ENCODE measurements at places on chromosomes 7 and 10.

DNA sequence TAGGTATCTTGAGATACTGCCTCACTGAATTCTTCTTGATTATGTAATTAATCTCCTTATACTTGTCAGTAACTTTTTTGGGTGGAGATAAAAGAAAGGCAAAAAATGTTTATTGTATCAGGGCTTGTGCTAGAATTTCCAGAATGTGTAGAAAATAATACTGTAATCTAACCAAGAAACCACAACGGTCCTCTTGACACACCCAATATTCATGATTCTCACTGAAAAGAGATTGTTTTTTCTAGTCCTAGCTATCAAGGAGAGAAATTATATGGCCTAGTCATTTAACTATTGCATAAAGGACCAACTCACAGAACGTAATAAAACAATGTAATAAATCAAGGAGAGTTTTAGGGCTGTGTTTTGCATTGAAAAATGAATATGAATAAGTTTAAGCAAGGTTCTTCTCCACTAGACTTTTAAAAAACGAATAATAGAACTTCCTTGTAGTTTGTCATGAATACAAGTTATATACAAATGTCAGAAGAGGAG, 80.0 kb upstream of the STEAP4 start:
- no peak for DNase-seq

DNA sequence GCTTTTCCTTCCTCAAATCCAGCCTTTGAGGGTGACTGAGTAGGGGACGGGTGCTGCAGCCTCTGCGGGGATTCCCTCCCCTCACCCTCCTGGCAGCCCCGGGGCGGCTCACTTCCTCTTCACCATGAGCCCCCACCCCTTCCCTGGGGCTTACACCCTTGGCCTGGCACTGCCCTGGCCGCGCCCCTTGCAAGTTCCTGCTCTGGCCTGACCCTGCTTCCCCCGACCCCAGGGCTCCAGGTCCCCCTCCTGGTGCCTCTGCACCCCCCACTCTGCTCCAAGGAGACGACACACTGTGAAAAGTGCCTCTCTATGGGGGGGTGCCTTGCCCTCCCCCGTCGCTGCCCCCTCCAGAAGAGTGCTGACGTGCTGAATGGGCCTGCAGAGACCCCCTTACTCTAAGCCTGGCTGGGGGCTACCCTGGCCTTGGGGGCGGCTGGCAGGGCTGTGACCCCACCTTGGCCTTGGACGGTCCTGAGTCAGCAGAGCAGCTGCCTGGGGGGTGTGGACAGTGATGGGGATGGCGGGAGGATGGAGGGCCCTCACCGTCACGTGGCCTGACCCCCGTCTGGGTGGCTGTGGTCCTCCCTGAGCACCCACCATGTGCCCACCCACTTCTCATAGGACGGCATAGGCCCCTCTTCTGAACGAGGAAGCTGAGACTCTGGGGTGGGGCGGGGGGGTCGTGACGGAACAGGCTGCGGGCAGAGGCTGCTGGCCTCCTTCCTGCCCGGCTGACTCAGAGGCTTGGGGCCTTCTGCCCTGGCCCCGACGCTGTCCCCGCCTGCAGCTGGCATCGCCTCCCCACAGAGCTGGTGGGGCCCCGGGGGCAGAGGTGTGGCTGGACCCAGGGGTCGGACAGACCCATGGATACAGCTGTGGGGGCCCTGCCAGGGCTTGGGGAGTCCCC, 9.8 kb downstream of the LFNG start:
- peak; percentile 74 for DNase-seq

DNA sequence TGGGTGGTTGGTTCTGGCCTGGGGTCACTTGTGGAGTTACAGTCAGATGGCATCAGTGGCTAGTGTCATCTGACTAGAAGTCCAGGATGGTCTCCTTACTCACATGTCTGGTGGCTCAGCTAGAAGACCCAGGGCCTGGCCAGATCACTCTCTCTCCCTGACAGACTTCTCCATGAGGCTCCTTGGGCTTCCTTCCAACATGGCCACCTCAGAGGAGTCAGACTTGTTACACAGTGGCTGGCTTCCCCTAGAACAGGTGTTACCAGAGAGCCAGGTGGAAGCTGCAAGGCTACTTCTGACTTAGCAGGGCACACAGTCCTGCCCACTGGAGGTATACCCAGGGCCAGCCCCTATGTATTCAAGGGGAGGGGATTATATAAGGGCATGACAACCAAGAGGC, 44.2 kb upstream of the MYL10 start:
- DNase-seq, result no peak

- no peak for DNase-seq
These were observed 109.0 kb downstream of the ST7 start for GRCh38 chr7:117062300-117062699.

DNA sequence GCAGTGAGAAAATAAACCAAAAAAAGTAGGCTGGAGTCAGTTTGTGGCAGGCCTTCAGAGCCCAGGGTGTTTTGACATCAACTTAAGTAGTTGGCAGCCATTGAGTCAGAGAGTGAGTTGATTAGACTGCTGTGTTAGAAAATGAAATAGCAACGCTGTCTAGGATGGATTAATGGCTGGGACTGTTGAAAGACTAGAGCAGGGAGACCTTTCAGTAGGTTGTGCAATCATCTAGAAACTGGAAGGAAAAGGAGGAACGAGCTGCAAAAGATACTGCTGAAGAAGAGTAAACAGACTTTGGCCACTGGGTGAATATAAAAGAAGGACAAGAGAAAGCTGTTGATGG, 28.6 kb upstream of the TRIL start:
- DNase-seq, result no peak

- DNase-seq, result no peak
These were observed 170.8 kb upstream of the BET1 start for GRCh38 chr7:94174956-94175355.

- DNase-seq, result no peak
These were observed 191.0 kb downstream of the ZEB1 start for GRCh38 chr10:31509989-31510388.

- DNase-seq, result no peak
These were observed 95.4 kb downstream of the HIPK2 start for GRCh38 chr7:139682136-139683013.

DNA sequence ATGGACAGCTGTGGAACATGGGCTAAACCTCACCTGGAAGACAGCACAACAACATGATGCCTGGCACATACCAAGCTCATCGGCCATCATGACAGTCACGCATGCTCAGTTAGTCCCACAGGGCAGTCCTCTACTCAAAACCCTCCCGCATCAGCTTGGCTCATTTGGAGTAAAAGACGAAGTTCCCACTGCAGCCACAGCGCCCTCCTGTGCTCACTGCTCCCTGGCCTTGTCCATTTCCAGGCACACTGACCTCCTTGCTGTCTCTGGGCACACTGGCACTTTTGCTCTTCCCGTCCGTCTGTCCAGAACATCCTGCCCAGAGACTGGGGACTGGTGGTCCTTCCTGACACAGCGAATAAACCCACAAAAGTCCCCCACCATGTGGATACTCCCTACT, 66.2 kb downstream of the LARP4B start:
- DNase-seq, result no peak

GRCh38 chr7:109967406-109967805, 1123.5 kb upstream of the LRRN3 start:
- DNase-seq, result no peak

GRCh38 chr10:5040781-5041470, 37.3 kb upstream of the AKR1C2 start:
- DNase-seq, result no peak

- DNase-seq, result no peak
These were observed 355.6 kb downstream of the RNLS start for GRCh38 chr10:88227342-88228018.

GRCh38 chr10:34437906-34438305, 377.2 kb downstream of the PARD3 start:
- DNase-seq, result no peak

DNA sequence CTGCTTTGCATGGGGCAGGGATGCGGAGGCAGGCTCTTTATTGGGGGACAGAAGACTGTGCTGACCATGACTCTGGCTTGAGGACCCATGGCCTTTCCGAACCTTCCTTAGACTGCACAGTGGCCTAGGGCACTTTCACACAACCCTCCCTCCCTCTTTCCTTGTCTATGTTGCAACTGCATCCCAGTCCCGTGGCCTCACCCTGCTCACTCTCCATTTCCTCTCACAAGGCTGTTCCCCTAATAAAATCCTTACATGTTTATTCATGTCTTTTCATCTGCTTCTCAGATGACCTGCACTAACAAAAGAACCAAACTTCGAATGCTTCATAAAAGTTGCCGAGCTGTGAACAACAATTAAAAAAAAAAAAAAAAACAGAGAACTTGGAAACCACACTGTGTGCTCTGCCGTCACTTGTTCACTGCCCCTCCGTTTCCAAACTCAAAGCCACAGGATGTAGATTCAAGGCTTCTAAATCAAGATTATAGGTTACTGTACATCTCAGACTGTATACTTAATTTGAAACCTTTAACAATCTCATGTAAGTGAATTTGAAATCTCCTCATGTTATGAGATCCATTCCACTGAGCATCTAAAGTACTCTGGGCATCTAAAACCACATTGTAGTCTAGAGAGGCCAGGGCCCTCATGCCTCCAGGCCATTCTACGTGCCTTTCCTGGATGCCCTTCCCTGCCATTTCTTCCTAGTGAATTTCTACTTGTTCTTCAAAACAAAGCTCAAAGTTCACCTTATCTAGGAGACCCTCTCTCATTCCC, 265.9 kb downstream of the SNX13 start:
- no peak for DNase-seq
